Hepatocyte (in vitro differentiated cells): ENCODE measurements at places on chromosomes 5 and 9. TPM values are rescaled to one million over a fixed set of nuclear protein-coding genes. Genes with fewer than 3 reads are reported as not detected.

RANBP17 gene
- total RNA-seq = 17.1 and 20.0 TPM in 2 replicates

LCP2 gene
- total RNA-seq = 0.60 and 0.80 TPM in 2 replicates

F12 gene
- 16.5 and 18.2 TPM in 2 replicates for total RNA-seq

GPRIN1 gene
- 1.4 and 1.6 TPM in 2 replicates for total RNA-seq

SLC1A3 gene
- total RNA-seq = 42.3 and 44.1 TPM in 2 replicates

DNA sequence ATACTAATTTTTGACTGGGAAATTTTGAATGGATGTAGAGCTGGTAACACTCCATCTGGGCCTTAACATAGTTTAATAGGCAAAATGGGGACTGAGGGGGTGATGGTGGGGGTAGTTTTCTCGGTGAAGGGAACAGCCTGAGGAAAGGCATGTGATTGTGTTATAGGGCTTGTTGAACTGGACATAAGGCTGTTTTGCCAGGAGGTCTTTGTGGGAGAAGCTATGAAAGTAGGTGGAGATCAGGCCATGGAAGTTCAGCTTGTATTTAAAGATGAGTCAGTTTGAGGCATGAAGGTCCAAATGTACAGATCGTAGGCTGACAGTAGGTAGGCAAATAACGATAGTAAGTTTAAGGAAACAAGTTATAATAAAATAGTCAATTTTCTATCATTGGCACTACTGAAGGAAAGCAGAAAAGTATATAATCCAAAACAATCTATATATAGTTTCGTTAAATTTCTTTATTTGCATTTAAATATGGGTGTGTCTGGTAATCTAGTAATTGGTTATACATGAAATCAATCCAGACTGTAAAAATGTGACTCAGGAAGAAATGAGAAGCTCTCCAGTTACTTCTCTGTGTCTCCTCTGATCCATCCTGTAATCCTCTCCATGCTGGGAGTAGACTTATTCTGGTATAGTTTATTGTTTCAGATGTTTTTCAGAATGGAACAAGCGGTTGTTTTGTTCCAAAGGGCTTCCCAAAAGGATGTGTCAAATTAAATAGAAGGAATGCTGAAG, 2.8 kb downstream of the CSNK1G3 start:
- DNase-seq = no peak

- DNase-seq = no peak
Measured at GRCh38 chr5:159727167-159727566, 189.1 kb upstream of the ADRA1B start.

DNA sequence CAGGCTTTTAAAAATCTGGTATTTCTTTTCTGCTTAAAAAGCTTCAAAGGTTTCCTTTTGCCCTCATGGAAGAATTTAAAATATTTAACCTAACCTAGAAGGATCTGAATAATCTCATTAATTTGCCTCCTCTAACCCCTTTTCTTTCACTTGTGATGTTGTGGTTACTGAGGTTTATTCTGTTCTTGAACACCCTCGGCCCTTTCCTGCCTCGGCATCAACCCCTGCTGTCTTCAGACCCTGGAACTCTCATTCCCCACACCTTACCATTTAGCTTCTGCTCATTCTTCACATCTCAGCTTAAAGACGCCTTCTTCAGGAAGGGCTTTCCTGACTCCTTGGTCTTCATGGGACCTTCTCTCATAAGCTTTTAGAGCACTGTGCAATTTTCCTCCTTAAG, 131.4 kb upstream of the MAN2A1 start:
- no peak for DNase-seq

DNA sequence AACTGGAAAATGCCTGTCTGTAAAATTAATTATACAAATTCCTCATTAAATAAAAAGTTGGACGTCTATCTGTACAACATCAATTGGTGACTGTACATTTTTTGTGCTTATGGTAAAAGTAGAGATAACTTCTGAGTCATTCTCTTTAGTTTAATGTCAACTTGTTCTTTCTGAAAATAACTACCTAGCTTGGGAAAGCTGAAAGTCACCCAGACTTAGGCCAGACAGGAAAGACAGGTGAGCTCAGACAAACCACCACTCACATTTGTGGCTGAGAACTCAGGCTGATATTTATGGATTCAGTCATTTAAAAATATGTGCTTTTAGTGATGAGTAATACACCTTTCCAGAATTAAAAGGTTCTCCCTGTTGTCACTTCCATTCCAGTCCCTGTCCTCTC, 31.9 kb upstream of the ENTREP1 start:
- DNase-seq = no peak

DNA sequence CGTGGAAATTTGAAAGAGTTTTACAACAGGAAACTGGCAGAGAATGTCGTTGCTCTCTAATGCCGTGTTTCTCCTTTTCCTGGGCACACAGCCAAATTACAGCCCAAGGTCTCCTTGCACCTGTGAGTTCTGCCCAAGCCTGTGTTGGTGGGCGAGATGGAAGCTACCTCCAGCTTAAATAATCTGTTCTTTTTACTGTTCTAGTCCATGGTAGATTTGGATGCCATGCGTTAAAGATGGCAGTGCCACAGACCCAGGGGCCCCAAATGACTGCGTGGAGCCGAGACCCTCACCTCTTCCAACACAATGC, 92.6 kb upstream of the IRX4 start:
- no peak for DNase-seq

- DNase-seq = no peak
Measured at GRCh38 chr9:69179037-69179436, 5.0 kb downstream of the TJP2 start.

DNA sequence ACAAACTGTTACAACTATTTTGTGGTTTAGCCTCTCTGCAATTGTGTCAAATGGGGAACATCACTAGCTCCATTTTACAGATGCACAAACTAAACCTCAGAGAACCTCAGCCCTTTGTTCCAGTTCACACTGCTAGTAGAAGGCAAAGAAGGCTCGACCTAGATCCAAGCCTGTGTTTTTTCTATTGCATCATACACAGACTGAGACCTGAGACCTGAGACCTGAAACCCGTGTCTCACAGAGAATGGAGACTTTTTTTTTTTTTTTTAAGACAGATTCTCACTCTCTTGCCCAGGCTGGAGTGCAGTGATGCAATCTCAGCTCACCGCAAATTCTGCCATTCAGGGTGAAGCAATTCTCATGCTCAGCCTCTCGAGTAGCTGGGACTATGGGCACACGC, 120.8 kb downstream of the GALNT10 start:
- no peak for DNase-seq
